Stimulated activated CD4-positive, alpha-beta T cell treated with anti-CD3 and anti-CD28 coated beads, TNF-alpha, amount 100 ng/mL, for 24 hours (primary cell): ENCODE measurements at places on chromosomes 2 and 18.

GRCh38 chr2:166230024-166230723 lies 102.4 kb upstream of the SCN1A start:
- no peak for DNase-seq

GRCh38 chr2:104871972-104872865 lies 18.3 kb downstream of the POU3F3 start:
- no peak for DNase-seq

- no peak for DNase-seq
Observed at GRCh38 chr2:218891275-218892135, 10.9 kb downstream of the WNT10A start.

DNA sequence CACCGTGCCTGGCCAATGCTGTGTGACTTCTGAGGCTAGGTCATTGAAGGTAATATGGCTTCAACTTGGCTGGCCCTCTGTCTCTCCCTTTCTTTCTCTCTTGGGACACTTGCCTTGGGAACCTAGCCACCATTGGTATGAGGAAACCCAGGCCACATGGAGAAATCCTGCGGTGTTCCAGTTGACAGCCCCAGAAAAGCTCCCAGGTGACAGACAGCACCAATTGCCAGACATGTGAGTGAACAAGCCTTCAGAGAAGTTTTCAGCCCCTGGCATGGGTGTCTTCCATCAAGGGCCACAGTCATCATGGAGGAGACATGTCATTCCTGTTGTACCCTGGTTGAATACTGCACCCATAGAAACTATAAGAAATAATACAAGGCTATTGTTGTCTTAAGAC lies 186.6 kb downstream of the RAB3GAP1 start:
- no peak for DNase-seq

DNA sequence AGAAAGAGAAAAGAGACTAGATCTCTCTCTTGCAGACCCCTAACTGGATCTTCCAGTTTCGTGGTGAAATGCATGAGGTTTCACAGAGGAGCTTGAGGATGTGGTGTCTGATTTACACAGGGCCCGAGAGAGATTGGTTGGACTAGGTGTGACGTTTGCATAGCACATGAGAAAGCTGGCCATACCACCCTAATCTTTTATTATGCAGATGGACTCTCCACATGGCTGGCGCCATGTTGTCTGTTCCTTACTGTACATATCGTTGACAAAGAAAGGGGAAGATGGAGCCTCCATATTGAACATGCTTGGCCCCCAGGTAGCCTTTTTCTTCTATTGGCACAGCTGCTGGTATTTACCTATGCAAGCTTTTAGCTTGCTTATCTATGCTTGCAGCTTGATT lies 27.5 kb upstream of the PGAP1 start:
- DNase-seq, result no peak
